Thyroid gland (tissue), 4 donors: ENCODE measurements at places on chromosomes 1 and 21.

DNA sequence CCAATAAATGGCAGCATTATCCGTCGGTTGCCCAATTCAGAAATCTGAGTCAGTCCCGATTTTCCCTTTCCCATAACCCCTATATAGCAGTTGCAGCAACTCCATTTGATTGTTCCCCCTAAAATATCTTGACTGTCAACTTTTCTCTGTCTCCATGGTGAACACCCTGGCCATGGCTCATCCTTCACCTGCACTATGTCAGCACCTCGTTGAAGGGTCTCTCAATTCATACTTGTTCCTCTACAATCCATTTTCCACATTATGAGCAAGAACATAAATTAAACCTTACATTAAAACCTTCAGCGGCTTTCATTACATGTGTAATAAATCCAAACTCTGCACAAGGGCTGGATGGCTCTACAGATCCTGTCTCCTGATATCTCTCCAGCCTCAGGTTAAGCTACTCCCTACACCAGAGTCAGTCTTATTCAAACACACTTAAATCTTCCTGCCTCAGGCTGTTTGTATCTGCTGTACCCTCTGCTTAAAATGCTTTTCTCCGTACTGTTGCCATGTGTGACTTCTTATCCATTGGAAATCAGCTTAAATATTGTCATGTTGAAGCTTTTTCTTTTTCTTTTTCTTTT is 87.3 kb downstream of the BACH1 start:
- no peak for DNase-seq

GRCh38 chr1:217389895-217390294 is 241.0 kb downstream of the GPATCH2 start:
- DNase-seq = no peak

DNA sequence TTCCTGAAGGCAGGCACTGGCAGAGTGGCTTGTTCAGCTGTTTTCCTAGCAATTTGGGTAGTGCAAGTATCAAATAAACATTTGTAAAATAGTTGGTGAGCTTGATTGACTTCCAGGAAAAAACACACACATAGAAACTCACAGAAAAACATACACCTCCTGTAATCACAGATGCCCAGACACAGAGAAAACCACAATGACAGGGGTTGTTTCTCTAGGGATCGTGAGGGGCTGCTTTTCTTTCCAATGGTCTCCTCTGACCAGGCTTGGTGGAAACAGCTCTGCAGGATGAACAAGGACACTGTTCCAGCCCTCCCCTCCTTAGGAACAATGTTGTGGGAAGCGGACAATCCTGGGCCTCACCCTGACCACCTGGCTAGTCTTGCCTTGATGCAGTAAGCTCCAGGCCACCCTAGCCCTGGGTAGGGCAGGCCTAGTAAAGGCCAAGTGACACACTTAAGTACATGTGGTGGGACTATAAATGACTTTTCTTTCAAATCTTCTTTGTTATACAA is 142.5 kb upstream of the HMGB4 start:
- DNase-seq = no peak

DNA sequence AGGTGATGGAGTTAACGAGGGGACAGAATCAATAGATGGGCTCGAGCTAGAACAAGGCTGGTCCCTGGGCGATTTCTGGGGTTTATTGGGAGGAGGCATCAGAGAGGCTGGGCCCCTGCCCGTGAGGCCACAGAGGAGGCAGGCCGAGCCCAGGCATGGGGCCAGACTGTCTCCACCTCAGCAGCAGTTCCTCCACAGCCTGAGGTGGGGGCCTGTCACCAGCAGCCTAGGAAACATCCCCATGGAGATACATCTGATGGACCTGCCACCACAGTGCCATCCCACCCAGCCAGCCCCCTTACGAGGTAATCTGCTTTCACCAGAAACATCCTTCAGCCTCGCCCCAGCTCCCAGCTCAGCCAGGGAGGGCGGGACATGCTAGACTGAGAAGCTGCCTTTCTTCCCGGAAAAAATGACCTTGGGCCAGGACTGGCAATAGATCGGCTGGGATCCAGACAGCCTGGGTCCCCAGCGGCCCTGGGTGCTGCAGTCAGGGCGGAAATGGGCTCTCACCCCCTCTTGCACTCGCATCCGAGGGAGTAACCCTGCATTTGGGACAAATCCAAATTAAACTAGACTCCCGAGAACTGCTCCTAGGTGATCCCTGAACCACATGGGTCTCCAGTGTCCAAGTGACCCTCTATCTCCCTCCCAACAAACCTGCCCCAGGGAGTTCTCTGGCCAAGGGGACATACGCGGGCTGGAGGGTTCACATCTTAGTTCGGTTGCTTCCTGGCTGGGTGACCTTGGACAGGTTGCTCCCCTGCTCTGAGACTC is 10.0 kb upstream of the EPHA8 start:
- no peak for DNase-seq

DNA sequence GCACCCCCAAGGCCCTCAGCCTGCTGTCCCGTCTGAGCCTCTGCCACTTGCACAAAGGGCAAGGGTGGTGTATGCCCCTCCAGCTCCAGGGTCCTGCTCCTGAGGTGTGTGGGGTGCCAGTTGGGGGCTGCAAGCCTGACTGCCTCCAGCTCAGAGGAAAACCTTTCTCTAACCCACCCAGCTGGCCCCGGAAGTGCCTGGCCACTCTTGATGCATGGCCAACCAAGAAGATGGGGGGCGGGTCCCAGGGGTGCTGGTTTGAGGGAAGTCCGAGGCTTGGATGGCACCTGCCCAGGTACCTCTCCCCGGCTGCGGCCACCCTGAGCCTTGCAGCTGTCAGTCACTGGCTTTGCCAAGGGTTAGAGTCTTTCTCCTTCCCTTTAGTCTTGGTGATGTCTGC is 112.6 kb upstream of the TMPRSS2 start:
- no peak for DNase-seq

DNA sequence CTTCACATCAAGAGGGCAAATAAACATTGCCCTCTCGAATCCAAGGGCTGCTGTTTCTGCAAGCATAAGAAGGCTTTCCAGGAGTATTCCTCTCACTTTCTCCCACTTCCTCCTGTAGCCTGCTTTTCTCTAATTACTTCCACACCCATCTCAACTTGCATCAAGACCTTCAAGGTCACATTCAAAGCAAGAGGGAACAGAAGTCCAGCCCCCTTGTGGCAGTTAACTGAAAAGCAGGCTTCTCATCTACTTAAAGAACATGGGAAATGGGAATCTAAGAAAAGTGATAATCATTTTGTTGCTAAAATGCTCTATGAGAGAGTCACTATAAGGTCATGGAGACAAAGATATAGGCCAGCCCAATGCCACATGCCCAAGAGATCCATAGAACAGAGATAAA is 874.4 kb downstream of the KCNT2 start:
- no peak for DNase-seq

GRCh38 chr1:157006676-157007075 is 38.9 kb downstream of the ARHGEF11 start:
- DNase-seq = peak; percentile 41

DNA sequence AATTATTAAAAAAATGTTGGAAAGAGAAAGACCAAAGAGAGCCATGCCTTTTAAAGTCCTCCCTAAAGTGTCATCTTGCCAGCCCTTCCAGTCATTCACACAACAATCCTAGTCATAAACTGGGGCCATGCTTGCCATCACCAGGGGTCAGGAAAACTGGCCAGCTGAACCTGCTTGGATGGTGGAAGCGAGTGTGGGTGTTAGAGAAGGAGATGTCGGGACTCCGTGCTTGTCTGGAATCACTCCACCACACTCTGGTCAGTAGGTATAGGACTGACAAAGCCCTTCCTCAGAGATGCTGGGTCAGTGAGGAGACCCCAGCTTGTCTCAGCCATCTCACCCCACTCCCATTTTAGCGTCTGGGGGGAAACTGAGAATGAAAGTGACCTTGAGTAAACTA is 3.3 kb upstream of the HAPLN2 start:
- DNase-seq = no peak

DNA sequence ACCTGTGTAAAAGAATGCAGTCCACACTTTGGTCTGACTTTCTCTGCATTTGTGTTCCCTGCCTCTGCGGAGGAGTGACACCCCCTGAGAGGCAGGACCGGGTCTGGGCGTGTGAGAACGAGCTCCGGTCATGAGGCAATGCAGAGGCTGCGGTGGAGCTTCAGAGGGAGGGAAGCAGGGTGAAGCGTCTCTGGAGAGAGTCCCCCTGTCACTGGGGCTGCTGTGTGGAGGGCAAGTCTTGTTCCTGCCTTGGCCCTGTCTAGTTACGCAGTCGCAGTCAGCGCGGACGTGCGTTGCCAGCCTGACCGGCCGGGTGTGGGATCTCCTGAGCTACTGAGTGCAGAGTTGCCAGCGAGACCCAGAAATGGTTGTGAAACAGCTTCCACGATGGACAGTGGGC is 48.5 kb downstream of the BACE2 start:
- no peak for DNase-seq

DNA sequence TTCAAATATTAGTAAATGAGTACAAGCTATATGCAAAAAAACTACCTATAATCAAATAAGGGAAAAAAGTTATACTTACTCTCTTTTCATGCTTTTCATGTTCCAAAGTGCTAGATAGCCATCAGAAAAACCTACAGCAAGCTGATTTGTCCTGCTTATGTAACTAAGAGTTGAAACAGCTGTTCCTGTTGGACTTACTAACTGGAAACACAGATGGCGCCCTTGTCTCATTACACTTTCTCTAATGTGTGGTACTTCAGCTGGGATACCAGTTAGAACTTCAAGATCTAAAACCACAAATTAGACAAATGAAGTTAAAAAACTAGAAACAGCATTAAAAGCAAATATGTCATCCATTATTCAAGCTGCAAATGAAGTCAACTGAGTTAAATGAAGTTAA is 24.3 kb downstream of the AHCTF1 start:
- DNase-seq = peak; percentile 34

- no peak for DNase-seq
Observed at GRCh38 chr1:202311875-202312635, 29.7 kb downstream of the UBE2T start.

GRCh38 chr1:163766257-163766918 is 444.6 kb downstream of the NUF2 start:
- DNase-seq = no peak

GRCh38 chr1:24594328-24594598 is 38.4 kb downstream of the NCMAP start:
- no peak for DNase-seq

DNA sequence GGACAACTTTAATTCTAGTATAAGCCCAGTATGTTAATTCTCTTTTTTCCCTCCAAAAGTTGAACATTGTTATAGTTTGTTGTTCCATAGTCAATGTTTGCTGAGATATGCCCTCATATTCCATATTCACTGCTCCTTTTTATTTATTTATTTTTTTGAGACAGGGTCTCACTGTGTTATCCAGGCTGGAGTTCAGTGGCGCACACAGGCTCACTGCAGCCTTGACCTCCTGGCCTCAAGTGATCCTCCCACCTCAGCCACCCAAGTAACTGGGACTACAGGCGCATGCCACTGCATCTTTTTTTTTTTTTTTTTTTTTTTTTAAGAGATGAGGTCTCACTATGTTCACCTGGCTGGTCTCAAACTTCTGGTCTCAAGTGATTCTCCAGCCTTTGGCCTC is 38.7 kb downstream of the GFI1 start:
- DNase-seq = no peak

DNA sequence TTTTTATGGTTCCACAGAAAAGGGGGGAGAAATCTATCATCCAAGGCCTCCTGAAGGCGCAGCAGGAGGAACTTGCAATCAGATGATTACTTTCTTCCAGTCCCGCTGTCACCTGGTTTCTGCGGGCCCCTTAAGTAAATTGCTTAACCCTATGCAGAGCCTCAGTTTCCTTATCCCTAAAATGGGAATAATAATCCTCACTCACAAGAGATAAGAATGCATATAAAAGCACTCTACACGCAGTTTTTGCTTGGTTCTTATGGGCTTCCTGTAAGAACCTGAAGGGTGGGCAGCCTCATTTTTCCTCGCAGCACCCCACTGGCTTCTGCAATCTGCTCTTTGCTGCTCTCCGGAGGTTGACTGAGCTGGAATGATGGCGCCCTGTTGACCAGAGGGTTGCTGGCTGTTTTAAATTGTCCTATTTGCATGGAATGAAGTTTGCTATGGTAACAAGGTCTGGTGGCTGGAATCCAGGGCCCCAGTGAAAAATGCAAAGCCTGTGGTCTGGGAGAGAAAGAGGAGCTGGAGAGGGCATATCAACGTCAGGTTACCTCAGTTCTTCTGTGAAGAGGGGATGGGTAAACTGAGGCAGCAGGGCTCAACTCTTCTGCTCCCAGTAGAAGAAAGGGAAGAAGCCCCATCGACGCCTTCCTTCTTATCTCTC is 1.0 kb upstream of the KAZN start:
- peak; percentile 34 for DNase-seq
